ENCODE measurements at places on chromosomes 6 and 20.

DNA sequence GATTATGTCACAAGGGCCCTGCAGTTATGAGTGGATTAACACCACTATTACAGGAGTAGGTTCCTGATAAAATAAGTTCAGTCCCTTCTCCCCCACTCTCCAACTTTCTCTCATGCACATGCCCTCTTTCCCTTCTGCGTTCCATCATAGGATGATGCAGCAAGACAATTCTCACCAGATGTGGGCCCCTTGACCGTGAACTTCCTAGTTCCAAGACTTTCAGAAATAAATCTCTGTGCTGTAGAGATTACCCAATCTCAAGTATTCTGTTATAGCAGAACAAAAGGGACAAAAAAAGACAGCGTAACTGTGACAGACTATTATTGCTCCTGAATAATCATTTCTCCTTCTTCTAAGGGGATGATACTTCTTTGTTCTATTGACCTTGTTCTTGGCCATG is 33.8 kb upstream of the TMEM244 start:
- DNase-seq, result no peak

- DNase-seq, result peak; percentile 74
Observed at GRCh38 chr20:53949319-53949839, 121.0 kb downstream of the BCAS1 start.

GRCh38 chr6:39084506-39084905 is 30.5 kb downstream of the SAYSD1 start:
- DNase-seq, result no peak

GRCh38 chr6:36728289-36729160 is 30.9 kb downstream of the RAB44 start:
- DNase-seq, result no peak

- no peak for DNase-seq
Observed at GRCh38 chr6:148530976-148531375, 188.3 kb downstream of the SASH1 start.

- DNase-seq, result no peak
Observed at GRCh38 chr6:142842418-142843261, 102.3 kb downstream of the HIVEP2 start.

Measured in CD4-positive, alpha-beta T cell (primary cell).